ENCODE measurements at places on chromosomes 16 and 17.

- DNase-seq: no peak
Observed at GRCh38 chr16:80046848-80047247, 446.3 kb upstream of the MAF start.

- peak; percentile 44 for DNase-seq
Observed at GRCh38 chr16:29316761-29317183, 89.7 kb downstream of the NPIPB11 start.

DNA sequence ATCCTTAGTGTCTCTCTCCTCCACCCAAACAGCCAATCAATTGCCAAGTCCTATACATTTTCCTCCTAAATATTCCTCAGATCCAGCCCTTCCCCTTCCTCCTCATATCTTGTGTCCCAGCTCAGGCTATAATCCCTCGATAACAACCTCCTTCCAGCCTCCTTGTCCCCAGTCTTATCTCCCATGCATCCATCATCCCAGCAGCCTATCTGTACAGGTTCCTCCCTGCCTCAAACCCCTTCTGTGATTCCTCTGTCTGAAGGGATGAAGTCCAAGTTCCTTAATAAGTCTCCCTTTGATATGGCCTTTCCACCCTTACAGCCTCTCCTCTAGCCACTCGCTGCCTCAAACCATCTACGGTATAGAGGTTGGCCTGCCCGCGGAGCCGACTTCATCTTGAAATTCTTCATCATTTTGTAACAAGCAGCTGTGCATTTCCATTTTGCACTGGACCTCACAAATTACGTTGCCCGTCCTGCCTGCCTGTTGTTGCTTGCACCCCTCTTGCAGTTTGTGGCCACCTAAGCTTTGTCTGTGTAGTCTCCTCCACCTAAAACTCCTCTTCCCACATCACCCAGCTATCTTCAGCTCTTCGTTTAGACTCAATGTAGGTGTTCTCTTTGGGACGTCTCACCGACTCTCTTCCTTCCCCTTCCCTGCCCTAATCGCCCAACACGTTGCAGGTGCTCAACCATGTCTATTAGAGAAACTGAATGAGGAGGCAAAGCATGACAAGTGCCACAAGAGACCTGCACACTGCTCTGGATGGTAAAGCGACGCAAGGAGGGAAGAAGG lies 786 bp upstream of the CDK5RAP3 start:
- DNase-seq: no peak

DNA sequence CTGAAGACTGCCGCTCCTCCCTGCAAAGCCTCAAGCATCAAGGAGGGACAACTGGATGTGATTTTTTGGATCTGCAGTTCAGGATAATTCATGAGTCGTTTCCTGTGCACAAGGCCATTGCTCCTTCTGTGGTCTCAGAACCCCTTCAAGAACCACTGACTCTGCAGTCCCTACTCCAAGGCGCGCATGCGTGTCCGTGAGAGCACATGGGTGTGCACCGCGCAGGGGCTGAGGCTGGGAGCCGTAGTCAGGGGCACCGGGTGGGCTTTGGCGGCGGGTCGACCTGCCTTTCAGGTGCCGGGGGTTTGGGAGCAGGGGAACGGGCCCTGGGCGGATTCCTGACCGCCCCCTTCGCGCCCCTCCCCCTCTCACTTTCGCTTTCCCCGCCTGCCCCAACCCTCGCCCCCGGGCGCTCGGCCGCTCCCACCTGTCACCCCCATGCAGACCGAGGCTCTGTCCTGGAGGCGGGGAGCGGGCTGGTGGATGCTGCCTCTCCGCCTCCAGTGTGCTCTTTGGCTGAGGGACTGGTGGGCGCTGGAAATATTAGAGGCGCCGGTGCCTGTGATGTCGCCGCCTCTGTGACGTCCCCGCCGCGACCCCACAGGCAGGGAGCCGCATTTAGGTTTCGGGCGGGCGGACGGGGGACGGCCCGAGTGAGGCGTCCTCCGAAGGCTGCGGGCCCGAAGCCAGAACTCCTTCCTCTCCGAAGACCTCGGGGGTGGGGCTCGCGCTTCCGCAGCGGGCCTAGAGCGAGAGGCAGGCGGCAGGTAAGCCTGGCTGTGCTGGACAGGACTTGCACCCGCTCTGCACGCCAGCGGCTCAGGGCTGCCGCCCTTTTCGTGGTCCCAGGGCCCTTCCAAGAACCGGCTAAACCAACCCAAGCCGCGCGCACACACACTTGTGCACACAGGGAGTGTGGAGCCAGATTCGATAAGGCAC lies at the start of gene SPATA32:
Gene SPATA32, minus strand, starts transcription at position 518 of the 939 bp plus-strand sequence. Its CDS starts 78 bp downstream, at position 440.
- no peak for DNase-seq

DNA sequence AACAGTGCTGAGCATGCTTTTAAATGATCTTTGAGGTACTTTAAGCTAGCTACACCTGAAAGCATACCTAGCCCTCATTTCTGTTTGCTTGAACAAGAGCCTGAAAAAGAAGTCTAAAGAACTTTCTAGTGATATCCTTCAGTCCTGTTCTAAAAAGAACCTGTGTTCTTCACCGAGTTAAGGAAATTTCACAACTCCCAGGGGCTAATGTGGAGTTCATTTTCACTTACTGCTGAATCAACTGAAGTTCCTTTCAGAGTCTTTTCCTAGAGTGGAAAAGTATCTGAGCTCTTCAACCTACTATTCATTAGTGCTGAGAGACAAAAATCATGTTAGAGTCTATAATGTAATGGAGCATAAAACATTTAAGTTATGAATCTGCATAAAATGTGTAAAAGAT lies 66.9 kb downstream of the CHD9 start:
- DNase-seq: no peak

GRCh38 chr17:17518014-17518413 lies 21.8 kb upstream of the RASD1 start:
- DNase-seq: no peak

- peak; percentile 63 for DNase-seq
Observed at GRCh38 chr16:71883168-71883848, 674 bp downstream of the ZNF821 start.

DNA sequence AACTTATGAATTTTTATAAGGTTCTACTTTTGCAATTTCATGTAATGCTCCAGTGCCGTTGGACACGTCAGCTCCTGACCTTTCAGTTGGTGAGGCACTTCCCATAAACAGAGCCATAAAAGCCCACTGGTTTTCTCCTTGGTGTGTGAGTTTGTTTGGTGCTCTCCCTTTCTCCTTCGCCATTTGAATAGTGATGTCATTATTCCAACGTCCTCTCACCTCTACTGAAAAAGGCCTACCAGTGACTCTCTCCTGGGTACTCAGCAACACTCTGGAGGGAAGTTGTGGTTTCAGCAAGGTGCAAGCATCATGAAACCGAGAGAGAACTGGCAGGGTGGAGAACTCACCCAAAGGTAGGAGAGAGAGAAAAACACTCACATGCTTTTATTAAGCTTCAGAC lies 29.6 kb upstream of the HNF1B start:
- no peak for DNase-seq

DNA sequence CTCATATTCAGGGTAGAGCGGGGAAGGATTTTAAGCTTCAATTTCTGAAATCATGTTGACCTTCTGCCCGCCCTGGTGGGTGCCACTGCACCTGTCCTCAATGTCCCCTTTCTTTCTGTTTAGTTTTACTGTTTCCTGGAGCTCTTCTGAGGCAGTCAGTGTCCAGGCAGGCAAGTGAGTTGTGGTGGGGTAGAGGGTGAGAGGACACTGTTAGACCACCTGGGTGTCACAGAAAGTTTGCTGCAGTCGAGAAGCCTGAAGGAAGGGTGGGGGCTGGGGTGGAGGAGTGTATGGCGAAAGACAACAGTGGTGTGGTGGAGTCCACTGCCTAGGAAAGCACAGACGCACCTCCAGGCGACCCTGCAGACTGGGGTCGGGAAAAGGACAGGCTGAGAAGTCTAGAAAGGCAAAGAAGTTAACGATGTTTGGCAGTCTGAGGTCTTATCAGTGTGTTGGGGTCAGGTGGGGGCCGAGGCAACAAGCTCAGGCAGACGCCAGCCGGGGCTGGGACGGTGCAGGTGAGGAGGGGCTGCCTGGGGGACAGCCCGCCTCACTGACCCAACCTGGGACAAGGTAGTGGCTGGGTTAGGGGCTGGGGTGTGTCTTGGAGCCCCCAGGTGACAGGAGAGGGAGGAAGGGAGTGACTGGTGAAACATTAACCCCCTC lies 23.3 kb upstream of the HOXB13 start:
- no peak for DNase-seq

DNA sequence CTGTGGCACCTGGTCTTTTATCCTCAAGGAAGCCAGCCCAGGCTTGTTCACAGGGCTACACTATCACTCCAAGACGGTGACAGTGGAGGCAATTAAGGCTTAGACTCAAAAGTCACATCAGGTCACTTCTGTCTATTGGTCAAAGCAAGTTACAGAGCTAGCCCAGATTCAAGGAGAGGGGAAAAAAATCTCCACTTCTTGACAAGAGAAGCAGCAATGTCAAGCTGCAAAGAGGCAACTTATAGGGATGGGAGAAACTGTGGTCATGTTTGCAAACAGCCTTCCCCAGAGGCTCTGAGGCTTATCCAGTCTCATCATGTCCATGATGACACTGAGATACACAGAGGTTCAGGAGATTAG lies 31.6 kb downstream of the SERPINF1 start:
- no peak for DNase-seq

DNA sequence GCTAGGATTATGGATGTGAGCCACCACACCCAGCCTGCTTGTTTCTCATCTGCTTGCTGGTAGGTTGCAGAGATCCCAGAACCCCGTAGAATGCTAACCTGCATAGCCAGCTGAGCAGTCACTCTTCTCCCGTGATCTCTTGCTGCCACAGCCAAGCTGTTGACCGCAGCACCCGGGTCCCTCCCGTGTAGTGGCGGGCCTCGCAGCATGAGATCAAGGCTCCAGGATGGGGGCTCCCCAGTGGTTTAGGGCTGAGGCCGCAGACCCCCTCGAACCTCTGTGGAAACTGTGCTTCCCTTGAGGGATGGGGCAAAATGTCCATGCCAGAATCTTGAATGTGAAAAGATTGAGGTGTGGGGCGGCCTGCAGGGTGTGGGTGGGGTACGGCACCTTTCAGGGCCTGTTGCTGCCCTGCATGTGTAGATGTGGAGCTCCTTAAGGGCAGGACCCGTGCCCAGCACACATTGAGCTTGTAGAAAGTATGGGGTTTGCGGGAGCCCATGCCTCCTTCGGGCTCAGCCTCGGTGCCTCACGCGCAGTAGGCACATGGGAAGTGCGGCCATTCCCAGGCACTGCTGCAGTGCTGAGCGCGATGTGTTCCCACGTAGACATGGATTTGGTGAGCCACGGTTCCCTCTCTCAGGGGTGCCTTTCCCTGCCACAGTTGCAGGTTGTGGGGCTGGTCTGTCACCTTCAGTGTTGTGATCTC lies 99.9 kb downstream of the BANP start:
- no peak for DNase-seq

DNA sequence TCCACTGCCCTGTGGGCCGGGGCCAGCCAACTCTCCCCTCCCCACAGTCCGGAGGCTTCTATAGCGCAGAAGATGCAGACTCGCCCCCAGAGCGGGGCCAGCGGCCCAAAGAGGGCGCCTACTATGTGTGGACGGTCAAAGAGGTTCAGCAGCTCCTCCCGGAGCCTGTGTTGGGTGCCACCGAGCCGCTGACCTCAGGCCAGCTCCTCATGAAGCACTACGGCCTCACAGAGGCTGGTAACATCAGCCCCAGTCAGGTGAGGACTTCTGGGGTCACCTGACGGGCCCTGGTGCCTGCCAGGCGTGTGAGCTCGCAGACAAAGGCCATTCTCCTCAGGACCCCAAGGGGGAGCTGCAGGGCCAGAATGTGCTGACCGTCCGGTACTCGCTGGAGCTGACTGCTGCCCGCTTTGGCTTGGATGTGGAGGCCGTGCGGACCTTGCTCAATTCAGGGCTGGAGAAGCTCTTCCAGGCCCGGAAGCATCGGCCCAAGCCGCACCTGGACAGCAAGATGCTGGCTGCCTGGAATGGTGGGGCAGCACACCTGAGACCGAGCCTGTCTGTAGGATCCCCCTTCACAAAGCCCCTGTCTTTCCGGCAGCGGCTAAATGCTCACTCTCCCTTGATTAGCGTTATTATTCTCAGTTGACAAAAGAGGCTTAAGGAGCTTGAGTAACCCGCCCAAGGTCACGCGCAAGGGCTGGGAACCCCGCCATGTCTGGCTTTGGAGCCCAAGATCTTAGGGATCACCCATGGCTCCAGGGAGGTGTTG lies 3.9 kb downstream of the SPATA20 start:
- DNase-seq: peak; percentile 28

DNA sequence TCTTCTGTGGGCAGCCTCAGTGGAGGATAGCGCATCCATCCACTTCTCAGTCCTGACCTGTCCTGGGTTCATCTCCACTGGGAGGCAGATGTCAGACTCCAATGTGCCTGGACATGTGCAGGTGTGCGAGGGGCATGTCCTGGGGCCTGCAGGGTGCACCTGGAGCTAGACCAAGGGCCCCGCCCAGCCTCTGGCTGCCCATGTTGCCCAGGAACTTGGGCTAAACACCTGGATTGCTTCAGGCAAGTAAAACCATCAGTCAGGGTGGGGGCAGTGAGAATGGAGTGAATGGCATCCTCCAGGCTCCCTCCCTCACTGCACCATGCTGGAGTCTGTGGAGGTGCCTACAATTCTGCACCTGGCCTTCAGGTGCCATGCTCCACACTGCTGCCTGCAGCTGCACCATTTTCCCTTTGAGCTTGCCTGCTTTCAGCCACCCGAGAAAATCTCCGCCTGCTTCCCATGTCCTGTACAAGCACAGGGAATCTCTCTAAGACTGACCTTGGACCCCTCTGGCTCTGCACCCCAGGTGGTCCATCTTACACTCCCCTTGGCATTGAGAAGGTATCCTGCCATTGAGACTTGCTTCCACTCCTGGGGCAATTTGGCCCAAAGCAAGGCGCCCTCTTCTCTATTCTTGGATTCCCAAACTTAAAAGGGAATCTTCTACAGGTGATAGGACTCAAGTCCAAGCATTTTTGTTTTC lies 2.1 kb upstream of the MFSD6L start:
- DNase-seq: no peak

GRCh38 chr16:71501547-71501946 lies 12.4 kb upstream of the ZNF19 start:
- DNase-seq: no peak

- no peak for DNase-seq
Observed at GRCh38 chr17:77872714-77873499, 85.6 kb upstream of the TNRC6C start.

DNA sequence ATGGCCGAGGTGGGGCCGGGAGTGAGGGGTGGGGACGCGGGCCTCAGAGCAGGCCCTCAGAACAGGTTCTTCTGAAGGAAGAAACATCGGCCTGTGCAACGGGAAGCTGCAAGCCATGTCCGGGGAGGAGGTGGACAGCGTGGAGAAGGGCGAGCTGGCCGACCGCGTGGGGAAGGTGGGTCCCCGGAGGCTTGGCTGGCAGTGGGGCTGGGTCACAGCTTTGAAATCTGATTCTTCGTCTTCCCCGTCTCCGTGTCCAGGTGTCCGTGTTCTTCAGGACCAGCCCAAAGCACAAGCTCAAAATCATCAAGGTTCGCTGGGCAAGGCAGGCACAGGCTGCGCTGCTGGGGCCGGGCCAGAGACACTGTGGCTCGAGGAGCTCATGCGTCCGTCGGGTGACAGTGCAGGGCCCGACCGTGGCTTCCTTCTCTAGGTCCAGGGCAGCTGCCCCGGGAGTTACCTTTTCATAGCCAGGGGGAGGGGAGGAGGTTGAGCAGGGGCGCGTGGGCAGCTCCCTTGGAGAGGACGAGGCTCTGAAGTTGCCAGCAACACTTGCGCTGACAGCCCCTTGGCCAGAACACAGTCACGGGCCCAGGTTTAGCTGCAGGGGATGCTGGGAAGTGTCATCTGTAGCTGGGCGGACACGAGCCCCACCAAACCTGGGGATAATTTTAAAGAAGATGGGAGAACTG lies 51.3 kb downstream of the MEAK7 start:
- DNase-seq: no peak

All from NCI-H1417 (cell line).